ENCODE measurements at places on chromosomes 5 and 9.

DNA sequence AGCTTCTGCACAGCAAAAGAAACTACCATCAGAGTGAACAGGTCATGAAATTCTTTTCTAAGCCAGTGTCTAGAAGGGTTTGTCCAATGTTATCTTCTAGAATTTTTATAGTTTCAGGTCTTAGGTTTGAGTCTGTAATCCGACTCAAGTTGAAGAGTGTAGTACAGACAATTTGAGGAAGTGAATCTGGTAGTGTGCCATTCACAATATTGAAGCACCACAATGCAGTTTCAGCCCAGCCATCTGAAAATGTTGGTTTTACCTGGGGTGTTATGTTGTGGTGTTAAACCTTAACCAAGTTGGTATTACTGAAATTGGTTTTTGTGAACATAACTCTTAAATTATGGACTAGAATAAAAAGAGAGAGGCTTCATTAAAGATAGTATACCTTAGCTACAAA lies 77.2 kb downstream of the ADAMTS16 start:
- DNase-seq = no peak

DNA sequence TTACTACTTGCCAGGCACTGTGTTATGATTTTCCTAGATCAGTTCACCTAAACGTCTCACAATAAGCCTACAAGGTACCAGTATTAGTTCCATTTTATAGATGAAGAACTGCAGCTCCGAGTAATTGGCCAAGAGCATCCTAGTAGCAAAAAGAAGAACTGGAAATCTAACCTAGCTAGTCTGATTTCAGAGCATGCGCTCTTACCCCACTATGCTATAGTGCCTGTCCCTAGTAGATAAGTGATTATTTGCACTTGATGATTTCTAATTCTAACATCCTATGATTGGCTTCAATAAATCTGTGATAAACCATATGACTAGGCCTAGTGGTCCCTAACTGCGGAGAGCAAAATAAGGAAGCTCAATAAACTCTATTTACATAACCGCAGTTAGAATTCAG lies 7.1 kb upstream of the PLAC8L1 start:
- no peak for DNase-seq

GRCh38 chr5:149466457-149466972 lies 84.7 kb downstream of the CSNK1A1 start:
- DNase-seq = no peak

DNA sequence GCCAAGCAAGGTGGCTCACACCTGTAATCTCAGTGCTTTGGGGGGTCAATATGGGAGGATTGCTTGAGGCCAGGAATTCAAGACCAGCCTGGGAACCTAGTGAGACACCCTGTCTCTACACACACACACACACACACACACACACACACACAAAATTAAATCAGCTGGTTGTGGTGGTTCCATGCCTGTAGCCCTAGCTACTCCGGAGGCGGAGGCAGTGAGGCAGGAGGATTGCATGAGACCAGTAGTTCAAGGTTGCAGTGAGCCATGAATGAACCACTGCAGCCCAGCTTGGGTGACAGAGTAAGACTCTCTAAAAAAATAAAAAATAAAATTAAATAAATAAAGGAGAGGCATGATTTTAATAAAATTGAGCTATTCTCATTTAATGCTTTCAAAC lies 13.1 kb downstream of the CEMIP2 start:
- DNase-seq = no peak

- DNase-seq = no peak
These were observed 117.4 kb downstream of the GPR21 start for GRCh38 chr9:123150708-123151503.
